ENCODE measurements at places on chromosomes 6 and 20.

DNA sequence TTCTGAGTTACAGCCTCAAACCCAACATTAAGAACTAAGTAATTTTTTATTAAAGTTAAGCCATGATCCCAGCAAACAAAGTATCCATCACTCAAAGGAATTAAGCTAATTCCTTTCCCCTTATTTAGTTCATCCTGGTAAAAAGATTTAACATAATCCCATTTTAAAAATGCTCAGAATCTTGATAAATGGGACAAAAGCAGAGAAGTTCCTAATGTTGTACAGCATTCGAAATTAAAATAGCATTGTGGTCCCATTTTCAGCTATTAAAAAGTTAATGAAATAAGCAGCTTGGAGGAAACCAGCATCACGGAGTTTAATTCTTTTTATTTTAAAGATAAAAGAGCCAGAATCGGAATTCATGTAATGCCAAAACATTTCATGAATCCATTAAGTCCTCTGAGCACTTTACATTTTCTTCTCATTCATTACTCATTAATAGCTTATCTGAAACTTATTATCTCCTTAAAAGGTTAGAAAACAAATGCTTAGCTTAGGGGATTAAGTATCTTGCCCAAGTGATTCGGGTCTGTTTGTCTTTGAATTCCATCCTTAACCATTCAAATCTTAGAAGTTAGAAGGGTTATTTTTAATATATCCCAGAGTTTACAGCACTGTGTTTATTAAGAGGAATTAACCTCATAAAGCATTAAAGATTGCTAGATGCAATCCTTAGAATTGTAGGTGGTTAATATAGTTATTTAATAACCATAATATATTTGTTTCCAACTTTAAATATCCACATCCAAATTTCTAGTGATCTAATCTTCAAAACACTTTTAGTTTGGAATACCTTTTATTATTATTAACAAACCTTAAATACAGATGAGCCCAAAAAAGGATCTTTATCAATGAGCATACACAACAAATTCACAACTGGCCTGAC is 11.2 kb downstream of the RBM39 start:
- DNase-seq, result no peak

GRCh38 chr6:103715269-103715668 is 1144.5 kb downstream of the HACE1 start:
- DNase-seq, result no peak

DNA sequence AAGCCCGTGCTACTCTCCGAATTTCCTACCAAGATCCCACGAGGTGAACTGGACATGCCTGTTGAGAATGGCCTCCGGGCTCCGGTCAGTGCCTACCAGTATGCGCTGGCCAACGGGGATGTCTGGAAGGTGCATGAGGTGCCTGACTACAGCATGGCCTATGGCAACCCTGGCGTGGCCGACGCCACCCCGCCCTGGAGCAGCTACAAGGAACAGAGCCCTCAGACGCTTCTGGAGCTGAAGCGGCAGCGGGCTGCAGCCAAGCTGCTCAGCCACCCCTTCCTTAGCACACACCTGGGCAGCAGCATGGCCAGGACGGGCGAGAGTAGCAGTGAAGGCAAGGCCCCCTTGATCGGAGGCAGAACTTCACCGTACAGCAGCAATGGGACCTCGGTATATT is 8.0 kb upstream of the FAM83D start:
- DNase-seq, result no peak

DNA sequence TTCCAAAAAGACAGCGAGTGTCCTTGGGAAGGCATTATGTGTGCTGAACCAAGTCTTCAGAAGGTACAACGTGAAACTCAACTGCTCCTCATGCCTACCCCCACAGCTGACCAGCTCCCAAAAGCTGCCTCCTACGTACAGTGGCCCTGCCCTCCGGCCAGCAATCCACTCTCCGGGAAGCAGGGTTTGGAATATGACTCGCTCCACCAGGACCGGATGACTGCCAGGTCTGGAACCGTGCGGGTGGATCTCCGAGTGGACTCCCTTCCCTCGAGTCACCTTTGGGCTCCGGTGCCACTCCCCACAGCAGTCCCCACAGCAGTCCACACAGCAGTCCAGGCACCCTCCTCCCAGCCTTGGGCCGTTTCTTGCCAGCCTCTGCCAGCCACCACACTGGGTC is 4.3 kb downstream of the ZBTB46 start:
- DNase-seq, result no peak

DNA sequence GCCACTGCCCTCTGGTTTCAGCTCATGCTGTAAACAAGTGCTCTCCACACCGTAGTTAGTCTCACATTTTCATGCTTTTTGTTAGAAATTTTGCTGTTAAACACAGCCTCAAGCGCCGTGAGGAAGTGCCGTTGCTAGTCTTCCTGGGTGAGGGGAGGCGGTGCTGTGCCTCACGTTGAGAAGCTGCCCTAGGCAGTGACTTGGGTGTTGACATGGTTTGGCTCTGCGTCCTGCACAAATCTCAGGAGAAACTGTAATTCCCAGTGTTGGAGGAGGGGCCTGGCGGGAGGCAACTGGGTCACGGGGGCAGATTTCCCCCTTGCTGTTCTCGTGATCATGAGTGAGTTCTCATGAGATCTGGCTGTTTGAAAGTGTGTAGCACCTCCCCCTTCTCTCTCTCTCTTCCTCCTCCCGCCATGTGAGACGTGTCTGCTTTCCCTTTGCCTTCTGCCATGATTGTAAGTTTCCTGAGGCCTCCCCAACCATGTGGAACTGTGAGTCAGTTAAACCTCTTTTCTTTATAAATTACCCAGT is 95.8 kb downstream of the ERMARD start:
- DNase-seq, result no peak

DNA sequence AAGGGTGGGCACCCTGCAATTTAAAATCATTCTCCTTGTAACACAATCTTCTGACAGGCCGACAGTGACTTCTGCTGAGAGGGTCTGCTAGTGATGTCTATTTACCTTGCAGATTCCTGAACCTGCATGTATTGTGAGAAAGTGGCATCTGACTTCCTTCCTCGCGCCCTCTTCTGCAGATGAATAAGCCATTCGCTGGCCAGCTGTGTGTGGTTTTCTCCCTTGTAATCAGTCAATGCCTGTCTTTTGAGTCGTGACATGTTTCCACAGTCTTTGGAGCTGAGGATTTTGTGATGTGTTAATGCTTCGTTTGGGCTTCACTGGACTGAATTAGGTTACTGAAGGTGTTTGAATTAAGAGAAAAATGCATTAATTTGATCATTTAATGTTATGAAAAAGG is 125.3 kb downstream of the GRM1 start:
- DNase-seq, result no peak

DNA sequence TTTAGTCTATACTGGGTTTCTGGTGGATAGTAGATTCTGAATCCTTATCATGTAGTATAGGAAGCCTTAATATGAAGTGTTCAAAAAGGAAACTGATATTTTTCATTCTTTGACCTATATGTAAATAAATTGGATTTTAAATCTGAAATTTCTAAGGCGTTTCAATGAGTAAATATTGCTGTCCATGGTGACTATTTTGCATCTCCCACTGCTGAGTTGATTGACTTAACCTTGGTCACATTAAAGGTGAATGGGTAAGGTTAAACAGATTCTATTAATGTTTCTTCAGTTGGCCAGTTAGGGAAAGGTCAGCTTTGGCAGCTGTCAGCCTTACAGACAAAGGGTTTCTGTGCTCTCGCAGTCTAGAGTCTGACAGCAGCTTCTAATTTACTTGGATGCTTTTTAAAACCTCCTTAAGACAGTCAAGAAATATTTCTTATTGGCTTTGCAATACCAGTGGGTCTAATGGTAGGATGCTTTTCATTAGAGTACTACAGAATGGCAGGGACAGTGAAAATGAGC is 24.8 kb downstream of the PRIM2 start:
- no peak for DNase-seq

DNA sequence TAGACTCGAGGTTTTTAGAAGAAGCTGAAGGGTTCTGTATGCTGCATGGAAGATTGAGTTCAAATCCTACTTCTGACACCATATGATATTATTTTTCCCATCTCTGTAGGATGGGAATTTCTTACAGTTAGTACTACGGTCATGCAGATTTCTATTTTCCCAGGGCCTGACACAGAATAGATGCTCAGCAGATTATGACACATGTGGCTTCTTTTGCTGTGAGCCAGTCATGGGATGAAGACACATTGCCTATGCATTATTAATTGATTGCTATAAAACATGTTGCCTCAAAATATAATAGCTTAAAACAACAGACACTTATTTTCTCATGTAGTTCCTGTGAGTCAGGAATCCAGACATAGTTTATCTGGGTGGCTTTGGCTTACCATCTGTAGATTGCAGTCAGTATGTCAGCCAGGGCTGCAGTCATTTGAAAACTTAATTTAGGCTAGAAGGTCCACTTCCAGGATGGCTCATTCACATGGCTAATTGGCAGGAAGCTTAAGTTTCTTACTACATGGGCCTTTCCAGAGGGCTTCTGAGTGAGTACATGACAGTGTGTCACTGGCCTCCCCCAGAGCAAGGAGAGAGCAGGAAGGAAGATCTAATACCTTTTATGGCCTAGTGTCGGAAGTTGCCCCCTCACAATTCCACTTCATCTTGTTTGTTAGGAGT is 29.5 kb downstream of the TOP1 start:
- DNase-seq, result no peak

DNA sequence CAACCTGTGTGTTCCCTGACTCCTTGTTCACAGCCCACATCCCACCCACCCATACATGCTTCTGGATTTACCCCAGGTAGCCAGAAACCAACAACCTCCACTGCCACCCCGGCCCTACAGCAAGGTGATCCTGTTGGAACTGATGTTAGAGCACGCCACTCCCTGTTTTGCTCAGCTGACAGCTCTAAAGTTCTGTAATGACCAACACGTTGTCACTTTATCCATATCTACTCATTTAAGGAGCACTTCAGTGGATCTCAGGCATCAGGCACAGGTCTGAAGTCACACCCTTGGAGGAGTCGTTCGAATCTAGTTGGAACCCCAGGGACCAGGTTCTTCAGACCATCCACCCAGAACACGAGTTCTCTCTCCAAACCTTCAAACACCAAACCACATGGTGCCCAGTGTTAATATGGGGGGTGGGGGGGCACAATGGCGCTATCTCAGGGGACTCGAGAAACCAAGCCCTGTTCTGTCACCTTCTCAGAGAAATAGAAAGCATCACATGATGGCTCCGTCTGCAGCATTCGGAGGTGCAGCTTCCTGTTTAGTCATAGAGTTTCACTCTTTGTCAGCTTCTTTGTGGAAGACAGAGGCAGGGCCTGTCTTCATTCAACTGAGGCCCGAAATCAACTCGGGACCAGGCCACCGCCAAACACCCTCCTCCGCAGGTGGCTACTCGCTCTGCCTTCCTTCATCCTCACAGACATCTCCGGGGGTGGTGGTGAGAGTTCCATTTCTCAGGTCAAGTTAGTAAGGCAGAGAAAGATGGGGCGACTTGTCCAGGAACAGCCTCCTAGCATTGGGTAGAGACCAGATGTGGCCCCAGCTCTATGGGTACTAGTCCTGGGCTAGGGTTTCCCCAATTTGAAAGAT is 142.2 kb downstream of the NFATC2 start:
- DNase-seq, result peak; percentile 81

DNA sequence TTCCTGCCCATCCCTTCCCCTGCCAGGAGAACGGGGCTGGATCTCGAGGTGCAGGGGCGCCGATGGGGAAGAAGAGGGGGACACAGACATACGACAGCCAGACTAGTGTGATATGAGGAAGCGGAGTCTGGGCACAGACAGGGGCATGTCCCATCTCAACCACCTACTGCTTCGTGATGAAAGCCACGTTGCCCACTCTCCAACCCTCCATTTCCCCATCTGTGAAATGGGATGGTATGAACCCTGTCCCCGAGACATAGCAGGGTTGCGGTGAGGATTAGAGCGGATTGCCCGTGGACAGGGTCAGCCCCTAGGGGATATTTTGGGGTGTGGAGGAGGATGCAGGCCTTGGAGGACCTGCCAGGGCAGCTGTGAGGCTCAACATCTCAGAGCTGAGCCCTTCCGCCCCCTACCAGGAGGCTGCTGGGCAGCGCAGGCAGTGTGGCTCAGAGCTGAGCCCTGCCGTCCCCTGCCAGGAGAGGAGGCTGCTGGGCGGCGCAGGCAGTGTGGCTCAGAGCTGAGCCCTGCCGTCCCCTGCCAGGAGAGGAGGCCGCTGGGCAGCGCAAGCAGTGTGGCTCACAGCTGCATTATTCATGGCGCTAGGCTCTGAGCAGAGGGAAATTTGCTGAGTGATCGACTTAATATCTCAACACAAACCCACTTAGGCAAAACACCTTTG is 71.7 kb downstream of the GRM4 start:
- no peak for DNase-seq

DNA sequence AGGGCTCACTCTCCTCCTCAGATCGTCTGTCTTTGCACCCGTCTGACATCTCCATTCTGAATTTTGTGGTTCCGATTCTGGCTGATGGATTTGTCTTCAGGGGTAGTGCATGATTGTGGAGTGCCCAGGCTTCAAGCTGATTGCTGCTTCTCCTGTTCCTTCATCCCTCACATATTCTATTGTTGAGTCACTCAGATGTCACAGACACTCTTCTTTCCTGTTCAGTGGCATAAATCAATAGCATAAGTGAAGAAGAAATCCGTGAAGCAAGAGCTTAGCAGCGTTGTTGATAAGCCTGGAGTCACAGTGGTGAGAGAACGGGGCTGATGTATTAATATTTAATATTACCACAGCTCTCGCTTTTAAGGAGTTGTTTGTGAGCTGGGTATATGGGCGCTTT is 152.5 kb downstream of the MTHFD1L start:
- DNase-seq, result no peak

GRCh38 chr6:28105245-28105639 is 19.2 kb upstream of the ZSCAN16 start:
- no peak for DNase-seq

GRCh38 chr20:11686195-11686594 is 231.5 kb upstream of the BTBD3 start:
- no peak for DNase-seq

DNA sequence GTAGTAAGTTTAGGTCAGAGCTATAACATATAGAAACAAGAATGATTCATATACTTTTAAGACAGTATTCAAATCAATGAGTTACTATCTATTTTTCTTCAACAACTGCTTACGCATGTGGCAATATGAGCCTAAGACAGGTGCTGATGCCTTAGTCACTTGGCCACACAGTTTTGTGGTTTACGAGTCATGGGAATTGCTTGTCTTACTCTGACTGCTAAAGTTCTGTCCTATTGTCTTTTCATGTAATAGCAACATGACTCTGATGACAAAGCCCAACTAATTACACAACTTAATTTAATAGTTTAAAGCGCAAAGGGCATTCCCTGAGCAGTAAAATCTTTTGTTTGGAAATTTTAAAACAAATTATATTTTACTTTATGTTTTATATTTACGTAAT is 159.3 kb upstream of the CENPW start:
- DNase-seq, result no peak

GRCh38 chr6:30202366-30202765 is 10.8 kb downstream of the TRIM26 start:
- DNase-seq, result no peak

All from CD4-positive, alpha-beta memory T cell (primary cell).